ENCODE measurements at places on chromosomes 4 and X.

DNA sequence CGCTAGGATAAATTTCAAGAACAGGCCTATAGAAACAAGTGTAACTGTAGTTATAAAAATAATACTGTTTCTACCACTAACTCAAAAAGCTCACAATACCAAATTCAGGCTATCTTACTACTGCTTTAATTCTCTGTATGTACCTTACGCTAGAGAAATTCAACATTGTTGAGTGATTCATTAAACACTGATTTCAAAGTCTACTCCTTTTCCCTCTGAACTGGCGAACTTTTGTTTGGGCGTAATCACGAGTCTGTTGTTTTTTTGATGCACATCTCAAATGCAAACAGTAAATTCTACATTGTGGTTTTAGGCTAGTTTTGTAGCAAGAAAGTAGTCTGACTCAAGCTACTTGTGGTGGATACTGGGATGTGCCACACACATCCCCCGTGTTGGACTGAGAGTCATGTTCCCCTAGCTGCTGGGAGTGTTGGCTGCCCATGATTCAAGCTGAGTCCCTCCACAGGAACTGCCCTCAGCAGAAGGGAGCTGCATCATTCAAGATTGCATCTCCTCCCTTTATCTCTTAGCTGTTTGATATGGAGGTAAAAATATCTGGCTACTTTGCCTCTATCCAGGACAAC, 406.1 kb downstream of the RAPGEF2 start:
- DNase-seq = no peak

DNA sequence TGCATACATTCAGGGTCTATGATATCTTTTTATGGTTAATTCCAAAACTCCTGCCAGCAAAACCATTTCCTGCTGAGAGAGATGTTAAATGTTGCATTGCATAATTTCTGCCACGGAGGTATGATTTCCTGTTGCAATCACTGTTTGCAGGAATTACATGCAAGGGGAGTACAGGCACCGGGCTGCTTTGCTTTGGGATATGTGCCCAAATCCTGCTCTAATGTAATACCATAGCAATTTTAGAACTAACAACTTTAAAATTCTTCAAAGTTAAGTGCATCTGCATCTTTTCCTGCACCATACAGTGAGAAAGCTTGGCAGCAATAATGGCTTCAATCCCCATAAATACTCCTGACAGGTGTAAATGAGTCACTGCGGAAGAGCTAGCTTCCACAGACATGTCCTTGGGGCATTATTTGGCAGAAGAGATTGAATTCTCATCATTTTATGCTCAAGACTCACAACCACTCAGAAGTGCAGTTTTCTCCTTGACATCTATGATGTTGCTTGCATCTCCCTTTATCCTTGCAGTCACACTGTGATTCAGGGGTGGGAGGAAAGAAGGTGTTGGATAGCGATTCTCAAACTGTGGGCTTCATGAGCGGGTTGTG, 29.6 kb downstream of the TRIM2 start:
- peak; percentile 32 for DNase-seq

DNA sequence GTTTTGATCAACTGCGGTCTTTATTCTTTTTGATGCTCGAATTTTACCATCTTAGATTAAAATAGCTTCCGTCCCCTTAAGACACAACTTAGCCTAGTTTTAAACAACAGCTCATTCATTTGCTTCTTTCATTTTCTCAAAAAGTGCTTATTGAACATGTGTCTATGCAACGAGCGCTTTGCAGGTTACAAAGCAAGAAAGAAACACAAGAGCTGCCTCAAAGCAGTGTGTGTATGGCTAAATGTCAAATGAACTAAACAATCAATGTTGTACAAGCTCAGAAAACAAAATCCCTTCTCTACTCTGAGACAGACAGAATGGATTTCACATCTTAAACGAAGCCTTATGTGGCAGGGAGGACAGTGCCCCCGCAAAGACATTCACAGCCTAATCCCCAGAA, 61.0 kb downstream of the EVC2 start:
- no peak for DNase-seq

DNA sequence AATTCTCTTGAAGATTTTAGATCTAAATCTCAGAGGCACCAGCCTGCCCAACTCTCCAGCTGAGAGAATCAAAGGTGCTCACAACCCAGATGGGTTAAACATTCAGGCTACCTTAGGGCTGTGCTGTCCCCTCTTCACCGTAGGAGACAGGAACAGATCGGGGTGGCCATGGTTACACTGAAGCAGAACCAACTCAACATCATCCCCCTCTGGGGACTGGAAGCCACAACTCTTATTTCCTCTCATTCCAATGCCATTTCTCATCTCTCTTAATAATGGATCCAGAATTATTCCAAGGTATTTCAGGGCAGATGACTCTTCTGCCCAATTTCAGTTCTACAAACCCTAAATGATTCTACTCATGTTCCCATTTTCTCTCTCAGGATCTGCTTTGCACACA, 109.7 kb downstream of the NKX6-1 start:
- DNase-seq = peak; percentile 53

GRCh38 chr4:37918653-37919052, 27.8 kb downstream of the TBC1D1 start:
- DNase-seq = no peak

GRCh38 chr4:138266948-138267347, 24.8 kb upstream of the SLC7A11 start:
- no peak for DNase-seq

DNA sequence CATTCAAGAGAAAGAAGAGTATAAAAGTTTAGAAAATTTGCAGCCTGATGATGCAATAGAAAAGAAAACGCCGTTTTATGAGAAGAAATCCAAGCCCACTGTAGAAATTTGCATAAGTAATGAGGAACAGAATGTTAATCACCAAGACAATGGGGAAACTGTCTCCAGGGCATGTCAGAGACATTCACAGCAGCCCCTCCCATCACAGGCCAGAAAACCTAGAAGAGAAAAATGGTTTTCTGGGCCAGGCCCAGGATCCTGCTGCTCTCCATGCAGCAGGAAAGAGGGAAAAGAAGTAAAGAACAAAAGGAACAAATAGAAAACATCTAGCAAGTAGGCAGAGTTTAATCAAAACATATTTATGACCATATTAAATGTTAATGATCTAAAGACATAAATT, 119.0 kb downstream of the ANKRD50 start:
- DNase-seq = no peak

DNA sequence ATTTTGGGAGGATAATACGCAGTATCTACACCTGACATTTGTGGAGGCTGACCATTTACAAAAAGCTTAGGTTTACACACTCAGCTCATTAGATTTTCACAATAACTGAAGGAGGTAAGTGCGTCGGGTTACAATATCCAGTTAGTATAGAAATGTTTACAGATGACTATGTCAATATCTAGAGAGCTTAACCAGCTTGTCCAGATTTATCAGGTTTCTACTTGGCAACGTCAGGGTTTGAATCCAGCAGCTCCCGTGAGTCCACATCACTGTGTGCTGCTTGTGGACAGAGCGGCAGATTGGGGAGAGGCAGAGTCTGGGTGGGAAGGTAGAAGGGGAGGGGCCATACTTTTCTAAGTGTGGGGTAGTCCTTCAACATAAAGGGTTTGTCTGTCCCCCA, 28.3 kb downstream of the ARHGAP10 start:
- DNase-seq = no peak

DNA sequence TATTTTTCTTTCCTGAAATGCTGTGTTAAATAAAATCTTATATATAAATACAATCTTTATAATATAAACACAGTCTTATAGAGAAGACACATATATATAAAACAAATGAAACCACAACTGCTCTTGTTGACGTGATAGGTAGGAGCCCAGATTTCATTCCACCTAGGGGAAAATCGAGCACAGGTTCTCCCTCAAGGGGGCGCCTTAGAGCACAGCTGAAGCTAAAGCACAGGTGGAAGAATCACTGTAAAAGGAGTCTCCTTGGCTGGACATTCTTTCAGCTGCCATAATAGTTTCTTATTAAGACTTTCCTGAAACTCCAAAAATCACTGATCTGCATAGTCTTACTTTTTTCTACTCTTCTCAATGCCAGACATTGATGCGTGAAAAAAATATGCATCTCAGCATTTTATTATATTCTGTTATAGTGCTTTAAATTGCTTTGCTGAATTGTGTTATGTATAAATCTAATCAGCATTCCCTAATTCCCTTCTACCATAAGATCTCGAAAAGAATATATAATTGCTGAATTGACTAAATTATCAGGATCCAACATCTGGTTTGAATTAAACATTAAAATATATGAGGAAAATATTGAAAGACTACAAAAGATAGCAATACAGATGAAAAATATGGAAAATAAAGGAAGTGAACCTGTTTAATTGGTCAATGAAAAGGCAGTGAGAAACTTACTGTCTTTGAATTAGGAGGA, 25.5 kb upstream of the RXFP1 start:
- DNase-seq = no peak
